ENCODE measurements at places on chromosomes 6 and 20.

GRCh38 chr6:37554480-37554819, 54.8 kb upstream of the CCDC167 start:
- DNase-seq: no peak

GRCh38 chr20:38726804-38727606, 2.7 kb downstream of the SLC32A1 start:
- DNase-seq: no peak

GRCh38 chr6:24107294-24107693, 18.7 kb upstream of the NRSN1 start:
- DNase-seq: no peak

DNA sequence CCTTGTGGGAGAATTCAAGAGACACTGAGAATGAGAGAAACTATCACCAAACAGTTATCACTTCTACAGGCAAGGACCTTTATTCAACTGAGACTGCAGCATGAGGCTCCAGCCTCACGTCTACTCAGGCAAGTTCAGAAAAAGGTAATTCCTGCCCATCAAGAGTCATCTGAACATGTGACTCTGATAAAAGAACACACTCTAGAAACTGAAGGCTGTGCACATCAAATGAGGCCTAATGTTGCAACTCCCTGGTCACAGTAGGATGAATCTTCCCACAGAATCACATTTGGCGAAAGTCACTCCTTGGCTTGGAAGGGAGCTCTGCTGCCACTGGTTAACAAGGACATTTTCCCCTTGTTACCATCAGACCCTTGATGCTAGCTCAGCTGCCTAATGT, 71.2 kb upstream of the EMILIN3 start:
- DNase-seq: no peak

GRCh38 chr6:36913082-36913481, 27.3 kb downstream of the C6orf89 start:
- no peak for DNase-seq

DNA sequence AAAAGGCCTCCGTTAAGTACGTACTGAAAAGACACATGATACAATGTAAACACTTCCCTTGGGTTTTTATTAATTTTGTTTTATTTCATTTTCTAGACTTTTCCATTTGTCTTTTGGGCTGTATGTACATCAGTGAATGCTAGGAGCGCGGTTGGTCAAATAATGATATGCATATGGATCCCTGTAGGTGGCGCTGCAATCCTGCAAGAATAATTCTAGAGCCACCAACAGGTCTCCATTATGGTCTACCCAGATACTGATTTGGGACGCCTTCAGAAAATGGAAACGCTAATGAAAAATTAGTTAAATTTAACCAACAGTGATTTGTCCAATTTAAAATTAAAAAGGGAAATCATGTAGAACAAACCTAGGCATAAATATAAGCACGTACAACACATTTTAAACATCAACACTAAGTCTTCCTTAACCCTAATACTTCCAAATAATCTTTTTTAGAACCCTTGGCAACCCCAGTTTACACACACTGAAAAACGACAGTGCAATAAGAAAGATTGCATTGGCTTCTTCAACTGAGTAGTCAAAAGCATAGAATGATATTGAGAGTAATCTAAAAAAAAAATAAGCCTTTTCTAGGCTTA, 433.5 kb downstream of the RFPL4B start:
- DNase-seq: peak; percentile 76

DNA sequence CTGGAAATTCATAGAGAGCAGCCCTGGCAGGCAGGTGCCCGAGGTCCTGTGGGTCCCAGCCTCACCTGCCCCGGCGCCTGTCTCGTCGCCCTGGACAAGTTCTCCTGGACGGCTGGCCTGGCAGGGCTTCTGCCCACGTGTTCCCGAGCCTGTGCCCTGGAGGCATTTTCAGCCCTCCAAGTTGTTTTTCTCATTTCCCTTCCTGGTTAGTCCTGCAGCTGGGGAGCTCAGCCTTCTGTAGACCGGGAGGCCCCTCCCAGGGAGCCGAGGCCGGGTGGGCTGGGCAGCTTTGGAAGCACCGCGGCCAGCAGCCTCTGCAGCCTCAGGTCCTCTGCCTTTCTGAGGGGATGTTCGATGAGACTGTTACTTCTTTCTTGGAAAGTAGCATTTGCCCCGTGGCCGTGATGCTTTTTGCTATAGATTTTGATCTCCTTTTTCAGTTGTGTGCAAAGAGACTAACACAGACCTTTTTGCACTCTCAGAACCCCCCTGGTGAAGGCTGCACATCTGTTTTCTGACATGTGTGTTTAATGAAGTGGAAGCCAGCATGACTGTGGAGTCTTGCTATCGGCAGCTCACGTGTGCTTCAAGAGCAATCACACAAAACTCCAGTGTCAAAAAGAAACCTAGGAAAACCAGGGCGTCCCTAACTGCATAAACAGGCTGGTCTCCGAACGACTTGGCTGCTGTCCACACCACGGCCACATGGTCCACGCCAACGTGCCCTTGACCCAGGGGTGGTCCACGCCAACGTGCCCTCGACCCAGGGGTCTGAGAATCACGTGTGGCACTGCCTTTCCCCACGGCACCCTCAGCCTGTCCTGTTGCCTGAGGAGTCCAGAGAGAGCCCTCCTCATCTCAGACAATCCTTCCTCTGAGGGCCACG, 207.5 kb downstream of the SMOC2 start:
- DNase-seq: no peak

DNA sequence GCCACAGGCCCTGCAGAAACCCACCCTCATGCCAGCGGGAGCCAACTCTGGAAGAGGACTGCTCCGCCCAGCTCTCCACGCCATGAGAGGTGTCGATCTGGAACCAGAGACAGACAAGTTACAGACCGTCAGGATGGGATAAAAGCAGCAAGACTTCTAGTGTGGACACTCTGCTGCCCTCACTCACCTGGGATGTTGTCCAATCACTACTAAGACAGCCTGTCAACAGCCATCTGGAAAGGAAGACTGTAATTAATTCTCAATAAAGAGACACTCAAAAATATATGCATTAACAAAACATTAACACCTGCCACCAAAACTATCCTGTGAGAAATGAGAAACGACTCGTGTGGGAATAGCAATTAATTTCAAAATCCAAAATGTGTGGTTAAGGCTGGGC, 28.3 kb downstream of the SLC2A4RG start:
- no peak for DNase-seq

- DNase-seq: no peak
Measured at GRCh38 chr20:51710361-51710894, 57.8 kb downstream of the ATP9A start.

- no peak for DNase-seq
Measured at GRCh38 chr6:104325341-104326172, 534.2 kb downstream of the HACE1 start.

DNA sequence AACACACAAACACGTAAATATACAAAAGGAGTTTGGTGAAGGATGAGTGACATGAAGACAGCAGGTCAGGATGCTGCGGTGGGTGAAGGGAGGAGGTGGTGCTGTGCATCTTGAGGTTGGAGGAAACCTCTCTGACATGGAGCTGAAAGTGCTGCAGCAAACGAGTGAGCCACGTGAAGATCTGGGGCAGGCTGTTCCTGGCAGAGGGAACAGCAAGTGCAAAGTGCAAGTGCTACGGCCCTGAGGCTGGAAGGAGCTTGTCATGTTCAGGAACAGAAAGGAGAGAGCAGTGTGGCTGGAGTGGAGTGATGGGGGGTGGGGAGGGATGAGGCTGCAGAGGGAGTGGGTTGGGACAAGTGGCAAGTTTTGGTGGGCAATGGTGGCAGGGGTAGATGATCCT, 24.8 kb upstream of the ANGPT4 start:
- peak; percentile 15 for DNase-seq

GRCh38 chr6:43302126-43302525, 4.1 kb downstream of the SLC22A7 start:
- DNase-seq: no peak

DNA sequence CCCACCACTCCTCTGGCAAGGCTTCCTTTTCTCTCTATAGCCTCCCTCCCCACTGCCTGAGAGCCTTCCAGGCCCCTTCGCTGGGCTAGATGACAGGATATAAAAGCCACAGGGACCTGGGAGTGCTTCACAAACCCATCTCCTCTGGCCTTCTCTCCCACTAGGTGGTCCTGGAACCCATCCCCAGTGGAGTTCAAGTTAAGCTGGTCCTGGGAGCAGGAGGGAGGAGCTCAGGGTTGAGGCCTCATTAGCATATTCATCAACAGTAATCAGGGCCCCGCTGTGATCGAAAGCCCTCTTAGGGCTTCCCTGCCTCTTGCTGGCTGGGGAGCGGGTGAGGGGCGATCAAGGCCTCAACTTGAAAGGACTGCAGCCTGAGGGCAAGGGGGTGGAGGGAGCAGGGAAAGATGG, 9.1 kb downstream of the EBF4 start:
- DNase-seq: no peak

DNA sequence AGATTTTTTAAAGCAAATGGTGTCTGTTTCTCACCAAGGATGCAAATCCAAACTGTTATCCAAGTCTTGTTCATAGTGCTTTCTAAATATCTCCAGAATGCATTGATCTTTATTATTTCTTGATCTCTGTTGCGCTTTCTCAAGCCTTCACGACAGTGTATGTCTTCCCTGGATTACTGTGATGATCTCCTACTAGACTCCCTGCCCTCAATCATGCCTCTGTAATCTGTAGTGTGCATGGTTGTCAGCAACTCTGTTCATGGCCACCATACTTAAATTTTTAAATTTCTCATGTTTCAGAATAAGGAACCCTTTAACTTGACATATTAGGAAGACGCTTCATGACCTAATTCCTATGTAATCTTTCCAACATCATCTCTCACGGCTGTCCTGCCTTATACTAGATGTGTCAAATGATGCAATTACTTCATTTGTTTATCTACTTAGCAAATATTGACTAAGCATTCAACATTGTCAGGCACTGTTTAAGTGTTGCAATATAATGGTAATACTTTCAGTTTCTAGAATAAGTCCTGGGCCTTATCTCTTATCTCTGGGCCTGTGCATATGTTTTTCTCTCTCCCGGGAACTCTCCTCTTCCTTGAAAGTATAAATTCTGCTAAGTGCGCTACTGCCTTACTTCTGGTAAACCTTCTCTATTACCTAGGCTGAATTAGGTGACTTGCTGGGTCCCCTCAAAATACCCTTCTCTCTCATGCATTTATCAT, 25.6 kb upstream of the AHI1 start:
- no peak for DNase-seq

DNA sequence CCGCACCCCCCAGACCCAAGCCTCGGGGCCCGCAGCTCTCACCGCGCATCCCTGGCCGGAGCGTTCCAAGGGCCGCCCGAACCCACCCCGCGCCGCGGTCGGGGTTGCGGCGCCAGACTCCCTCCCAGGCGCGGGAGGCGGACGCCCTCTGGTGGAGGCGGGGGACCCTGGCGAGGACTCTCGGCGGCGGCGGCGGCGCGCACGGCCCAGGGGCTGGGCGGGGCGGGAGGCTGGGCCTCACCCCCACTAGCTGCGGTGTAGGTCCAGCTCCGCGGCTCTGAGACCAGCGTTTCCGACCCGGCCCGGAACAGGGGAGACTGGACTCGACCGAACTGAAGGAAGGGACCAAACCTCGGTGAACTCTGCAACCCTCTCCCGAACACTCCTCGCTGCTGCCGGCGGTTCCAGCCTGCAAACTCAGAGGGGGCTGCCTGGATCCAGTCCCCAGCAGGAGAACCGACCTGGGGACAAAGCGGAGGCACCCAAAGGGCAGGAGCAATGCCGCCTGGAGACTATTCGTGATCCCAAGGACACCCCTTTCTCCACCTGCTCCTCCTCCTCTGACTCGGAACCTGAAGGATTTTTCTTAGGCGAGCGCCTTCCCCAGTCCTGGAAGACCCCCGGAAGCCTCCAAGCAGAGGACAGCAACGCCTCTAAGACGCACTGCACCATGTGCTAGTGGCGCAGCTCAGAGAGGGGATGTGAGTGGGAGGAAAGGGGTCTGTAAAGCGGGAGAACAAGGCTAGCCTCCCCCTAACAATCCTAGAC, 859 bp upstream of the TOMM6 start:
- peak; percentile 94 for DNase-seq

- no peak for DNase-seq
Measured at GRCh38 chr20:33864324-33864963, 53.3 kb downstream of the CHMP4B start.

All from left forelimb (tissue), 1 donor.